Stimulated activated CD4-positive, alpha-beta T cell treated with anti-CD3 and anti-CD28 coated beads, Interleukin-15, amount 100 ng/mL, for 48 hours (primary cell): ENCODE measurements at places on chromosomes 5 and 9.

GRCh38 chr9:98755006-98755618 lies 41.2 kb downstream of the ANKS6 start:
- no peak for DNase-seq

DNA sequence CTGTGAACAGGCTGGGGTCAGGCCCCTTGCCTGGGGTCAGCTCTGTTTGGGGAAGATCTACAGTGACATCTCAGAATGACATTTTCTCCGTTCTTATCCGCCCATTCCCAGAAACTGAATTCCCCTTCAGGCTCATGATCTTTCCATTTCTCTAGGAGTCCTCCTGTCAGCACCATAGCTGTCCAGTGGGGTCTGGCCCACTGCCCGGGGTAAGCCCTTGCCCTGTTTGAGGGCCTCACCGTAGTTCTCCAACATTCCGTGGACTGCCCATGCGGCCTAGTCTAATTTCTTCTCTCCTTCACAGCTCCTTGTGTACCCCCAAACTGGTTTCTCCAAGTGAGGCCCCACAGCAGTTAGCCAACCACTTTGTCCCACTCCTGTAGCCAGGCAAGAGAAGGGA lies 68.4 kb downstream of the ENTREP1 start:
- DNase-seq = no peak

DNA sequence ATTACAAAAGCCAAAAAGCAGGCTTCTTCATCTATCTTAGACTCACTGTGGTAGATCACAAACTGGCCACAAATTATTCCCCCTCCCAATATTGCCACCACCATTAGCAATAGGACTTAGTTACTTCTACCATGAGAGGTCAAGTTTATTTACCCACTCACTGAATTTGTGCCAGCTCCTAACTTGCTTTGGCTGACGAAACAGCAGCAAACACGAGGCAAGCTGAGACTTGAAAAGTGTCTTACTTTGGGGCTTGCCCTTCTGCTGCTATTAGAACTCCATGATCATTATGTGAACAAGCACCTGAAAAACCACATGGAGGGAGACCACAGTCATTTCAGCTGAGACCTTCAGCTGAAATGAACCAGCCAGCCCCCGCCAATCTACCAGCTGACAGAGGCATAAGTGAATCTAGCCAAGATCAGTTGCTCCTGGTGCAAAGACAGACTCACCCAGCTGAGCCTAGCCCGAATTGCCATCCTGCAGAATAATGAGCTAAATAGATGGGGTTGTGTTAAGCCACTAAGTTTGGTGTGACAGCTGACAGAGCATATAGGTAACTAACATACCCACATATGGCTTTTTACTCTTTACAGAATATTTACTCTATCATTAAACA lies 5.7 kb downstream of the WDR41 start:
- no peak for DNase-seq

DNA sequence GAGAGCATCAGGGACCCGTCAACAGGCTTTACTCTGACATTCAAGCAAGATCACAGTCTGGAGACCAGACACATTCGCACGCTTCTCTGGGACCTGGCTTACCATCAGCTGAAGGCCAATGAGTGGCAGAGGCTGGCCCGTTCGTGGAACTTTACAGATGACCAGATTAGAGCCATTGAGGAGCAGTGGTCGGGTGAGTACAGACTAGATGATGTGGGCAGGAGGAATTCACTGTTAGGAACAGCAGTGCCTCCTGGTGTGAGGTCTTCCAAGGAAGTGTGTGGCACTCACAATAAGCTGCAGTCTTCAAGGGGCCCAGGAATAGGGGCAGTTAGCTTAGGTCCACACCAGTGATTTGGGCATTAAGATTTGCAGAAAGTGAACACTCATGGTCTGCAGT lies 50.4 kb downstream of the POC5 start:
- DNase-seq = no peak

GRCh38 chr5:30804739-30805505 lies 388.6 kb upstream of the CDH6 start:
- DNase-seq = no peak

DNA sequence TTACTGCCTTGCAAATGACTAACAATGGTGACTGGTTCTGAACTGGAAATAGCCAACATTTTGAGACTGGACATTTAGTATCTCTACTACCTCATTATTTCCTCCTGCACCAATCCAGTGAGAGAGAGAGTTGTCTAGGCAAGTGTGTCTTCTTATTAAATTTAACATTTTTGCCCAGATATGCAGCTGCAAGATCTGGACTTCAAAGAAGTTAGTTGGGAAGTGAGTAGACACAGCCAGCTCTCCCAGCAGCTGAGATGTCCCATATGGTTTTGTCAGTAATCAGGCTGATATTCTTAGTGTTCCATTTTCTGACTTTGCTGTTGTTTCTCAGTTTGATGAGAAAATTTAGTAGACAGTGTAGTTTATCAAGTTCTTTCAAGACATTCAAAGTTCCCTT lies 1778.8 kb upstream of the CDH6 start:
- DNase-seq = no peak

GRCh38 chr5:131139321-131139720 lies 25.7 kb downstream of the HINT1 start:
- no peak for DNase-seq

DNA sequence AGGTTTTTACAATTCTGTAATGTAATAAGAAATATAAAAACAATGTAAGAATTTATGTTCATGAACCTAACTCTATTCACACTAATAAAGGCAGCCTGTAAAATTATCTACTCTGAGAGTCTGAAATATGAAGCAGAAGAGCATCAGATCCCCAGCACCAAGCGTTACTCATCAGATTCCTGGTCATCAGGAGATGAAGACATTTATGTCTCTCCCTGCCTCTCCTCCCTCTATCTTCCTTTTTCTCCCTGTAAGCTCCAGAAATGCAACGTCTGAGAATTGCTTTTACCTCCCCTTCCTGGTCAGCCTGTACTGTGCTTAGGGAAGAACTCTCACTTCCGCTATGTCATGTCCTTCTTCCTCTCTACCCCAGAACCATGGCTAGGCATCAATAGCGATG lies 114.4 kb upstream of the SLIT3 start:
- DNase-seq = no peak

DNA sequence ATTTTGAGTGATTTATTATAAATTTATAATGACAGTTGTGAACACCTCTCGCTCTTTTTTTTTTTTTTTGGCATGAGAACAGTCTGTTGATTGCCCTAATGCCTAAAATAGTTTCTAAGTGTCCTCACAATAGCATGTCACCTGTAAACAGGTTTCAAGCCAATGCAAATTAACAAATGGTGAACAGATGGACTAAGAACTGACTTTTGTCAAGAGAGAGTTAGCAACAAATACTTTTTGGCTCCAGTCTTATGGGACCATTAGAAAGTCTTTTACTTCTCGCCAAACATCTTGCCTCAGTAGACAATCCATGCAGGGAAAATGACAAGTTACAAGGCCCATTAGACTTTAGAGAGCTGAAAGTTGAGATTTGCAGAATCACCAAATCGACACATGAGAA lies 67.8 kb downstream of the MED27 start:
- DNase-seq = no peak

GRCh38 chr9:104339692-104340091 lies 164.4 kb upstream of the OR13F1 start:
- no peak for DNase-seq

DNA sequence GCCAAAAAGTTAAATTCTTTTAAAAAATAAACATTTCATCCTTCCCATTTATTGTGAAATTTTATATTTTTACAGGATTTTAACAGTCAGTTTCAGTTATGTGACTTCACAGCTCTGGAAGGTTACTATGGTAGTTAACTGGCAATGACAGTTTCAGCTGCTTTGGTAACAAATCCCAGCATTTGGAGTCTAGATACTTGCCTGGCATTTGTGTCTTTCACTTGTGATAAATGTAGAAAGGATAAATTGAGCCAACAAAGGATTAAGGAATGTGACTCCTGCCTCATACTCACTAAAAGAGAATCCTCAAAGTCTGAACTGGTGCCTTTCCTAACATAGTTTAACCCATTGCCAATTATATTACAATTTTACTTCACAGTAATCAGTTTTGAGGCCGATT lies 315.5 kb downstream of the FER start:
- DNase-seq = no peak

- no peak for DNase-seq
Measured at GRCh38 chr5:92944903-92945604, 636.0 kb downstream of the NR2F1-AS1 start.

- DNase-seq = no peak
Measured at GRCh38 chr9:107275530-107275929, 7.5 kb upstream of the RAD23B start.

DNA sequence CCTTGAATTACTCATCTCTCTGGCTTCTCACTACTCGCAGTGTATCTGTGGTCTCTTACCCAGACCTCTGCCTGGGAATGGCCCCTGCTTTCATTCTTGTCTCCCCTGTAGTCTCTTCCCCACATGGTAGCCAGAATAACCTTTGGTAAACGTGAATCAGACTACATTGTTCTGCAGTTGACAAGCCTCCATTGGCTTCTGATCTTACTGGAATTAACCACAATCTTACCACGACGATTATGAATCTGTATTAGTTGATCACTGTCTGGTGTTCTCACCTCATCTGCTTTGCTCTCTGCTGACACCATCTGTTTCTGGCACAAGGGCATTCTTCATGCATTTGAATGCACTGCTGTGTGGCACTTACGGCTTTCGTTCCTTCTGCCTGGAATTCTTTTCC lies 781.2 kb downstream of the MTRR start:
- no peak for DNase-seq

DNA sequence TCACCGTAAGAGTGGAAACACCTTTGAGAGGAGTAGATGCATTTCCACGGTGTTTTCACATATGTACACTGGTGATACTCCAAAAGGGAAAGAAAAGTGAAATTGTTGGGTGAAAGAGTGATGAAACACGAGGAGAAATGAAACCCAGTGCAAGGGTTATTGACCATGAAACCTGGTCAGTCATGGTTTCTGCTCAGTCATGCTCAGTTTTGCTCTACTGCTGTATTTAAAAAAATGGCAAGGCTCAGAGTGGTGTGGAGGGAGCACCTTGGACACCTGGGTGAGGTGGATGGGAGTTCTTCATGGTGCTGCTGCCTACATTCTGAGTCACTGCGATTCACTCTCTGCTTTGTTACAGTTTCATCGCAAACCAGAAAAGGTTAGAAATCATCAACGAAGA lies 32.3 kb downstream of the NTRK2 start:
- no peak for DNase-seq

- DNase-seq = no peak
Measured at GRCh38 chr5:103706939-103707682, 144.5 kb upstream of the NUDT12 start.

DNA sequence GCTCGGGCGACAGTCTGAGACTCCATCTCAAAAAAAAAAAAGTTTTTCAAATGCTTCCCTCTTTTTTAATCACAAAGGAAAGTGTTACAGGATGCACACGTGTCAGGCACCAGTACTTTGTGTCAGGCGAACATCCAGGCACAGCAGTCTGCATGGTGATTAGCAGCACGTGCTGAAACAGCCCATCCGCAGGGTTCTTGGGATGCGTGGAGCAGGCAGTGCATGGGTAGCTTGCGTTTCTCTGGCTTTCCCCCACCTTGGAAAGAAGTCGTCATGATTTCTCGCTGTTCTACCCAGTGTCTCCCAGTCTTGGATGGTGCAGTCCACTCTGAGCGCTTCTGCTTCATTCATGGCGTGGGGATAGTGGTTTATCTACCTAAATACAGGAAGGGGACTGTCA lies 35.4 kb downstream of the GPR107 start:
- no peak for DNase-seq

GRCh38 chr5:147483188-147483790 lies 26.6 kb downstream of the DPYSL3 start:
- DNase-seq = no peak

- no peak for DNase-seq
Measured at GRCh38 chr5:154435226-154435625, 10.6 kb upstream of the SAP30L start.

GRCh38 chr9:5838884-5839571 lies 6.1 kb upstream of the ERMP1 start:
- no peak for DNase-seq

DNA sequence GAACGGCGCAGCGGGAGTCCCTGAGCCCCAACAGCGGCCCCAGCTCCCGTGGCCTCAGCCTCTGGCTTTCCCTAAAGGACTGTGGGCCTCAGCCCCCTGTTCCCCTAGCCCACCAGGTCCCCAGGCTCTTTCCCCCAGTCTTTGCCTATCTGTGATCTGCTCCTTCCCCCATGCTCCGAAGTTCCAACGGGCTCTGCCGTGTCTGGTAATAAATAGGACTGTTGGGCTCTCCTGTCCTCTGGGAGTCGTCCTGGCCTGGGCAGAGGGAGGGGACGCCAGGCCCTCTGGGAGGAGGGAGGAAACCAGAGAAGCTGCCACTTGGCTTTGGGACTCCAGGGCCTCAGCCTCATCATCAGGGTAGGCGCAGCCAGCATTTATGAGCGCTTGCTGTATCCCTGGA lies 28.1 kb downstream of the ADGRD2 start:
- DNase-seq = no peak

- DNase-seq = no peak
Measured at GRCh38 chr5:125848751-125849150, 574.5 kb upstream of the GRAMD2B start.

- no peak for DNase-seq
Measured at GRCh38 chr9:10875752-10876151, 262.9 kb upstream of the PTPRD start.

DNA sequence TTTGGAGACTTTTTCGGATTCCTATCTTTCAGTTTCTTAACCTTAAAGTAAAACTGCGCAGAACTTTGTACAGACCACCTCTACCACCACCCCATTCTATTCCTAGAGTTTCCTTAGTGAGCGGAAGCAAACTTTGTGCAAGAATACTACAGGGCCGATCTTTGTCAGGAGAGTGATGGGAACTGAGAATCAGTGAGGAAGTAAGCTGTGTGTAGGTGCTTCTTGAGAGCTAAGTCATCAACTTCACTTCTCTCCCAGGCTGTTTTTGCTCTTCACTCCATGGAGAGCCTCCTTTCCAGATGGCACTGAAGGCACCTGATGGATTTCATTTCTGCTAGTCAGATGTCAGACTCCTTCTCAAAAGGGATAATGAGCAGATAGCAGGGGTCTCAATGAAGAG lies 127.3 kb downstream of the SPATA31D1 start:
- no peak for DNase-seq

DNA sequence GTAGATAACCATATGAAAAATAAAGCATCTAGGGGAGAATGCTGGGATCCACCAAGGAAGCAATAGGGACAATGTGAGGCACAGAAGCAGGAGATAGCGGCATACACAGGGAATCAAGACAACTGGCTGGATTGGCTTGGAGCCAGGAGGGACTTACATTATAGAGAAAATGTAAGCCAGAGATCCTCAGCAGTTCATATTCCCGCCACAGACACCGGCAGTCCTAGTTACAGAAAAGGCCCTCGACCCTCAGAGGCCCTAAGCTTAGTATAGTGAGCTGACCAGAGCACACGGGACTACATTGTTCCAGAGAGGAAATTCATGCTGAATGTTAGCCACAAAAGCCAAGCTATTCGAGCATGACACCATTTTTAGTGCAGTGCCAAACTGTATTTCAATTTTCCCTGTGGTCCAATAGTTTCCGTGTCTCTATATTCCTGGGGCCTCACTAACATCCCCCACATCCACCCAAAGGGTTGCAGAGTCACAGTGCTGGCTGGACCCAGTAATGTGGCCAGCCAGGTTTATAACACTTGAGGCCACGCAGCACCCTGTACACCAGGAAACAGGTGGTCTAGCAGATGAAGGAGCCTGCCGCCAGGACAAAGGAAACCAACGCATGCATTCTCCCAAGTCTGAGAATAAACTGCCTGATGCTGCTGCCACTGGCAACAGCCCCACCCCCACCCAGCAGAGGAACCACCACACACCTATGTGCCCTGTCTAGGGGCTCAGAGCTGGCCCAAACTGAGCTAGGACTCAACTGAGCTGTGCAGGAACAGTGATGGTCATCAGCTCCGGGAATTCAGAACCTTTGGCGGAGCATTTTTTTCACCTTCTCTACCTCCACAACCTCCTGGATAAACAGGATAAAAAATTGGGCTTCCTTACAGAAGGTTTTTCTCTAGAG lies 693.2 kb upstream of the CHD1 start:
- DNase-seq = no peak
